Common myeloid progenitor, CD34-positive (primary cell): ENCODE measurements at places on chromosomes 11 and 22.

- peak; percentile 70 for DNase-seq
Measured at GRCh38 chr11:73143126-73143838, 1.2 kb upstream of the FCHSD2 start.

DNA sequence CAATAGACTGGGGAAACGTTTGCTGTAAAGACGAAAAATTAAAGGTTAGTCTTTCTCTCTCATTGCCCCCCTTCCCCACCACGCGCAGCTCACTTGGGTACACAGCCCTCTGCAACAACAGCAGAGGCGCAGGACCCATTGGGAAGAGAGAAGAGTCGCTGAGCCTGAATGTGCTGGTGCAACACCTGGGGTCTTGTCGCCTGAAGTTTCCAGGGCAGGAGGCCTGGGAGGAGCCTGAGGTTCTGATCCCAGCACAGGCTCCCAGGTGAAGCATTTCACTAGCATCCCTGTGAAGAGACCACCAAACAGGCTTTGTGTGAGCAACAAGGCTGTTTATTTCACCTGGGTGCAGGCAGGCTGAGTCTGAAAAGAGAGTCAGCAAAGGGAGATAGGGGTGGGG is 116.2 kb upstream of the NTM start:
- no peak for DNase-seq

GRCh38 chr11:13487661-13488030 is 8.2 kb downstream of the PTH start:
- DNase-seq: peak; percentile 3

GRCh38 chr11:86999859-87000753 is 37.6 kb upstream of the TMEM135 start:
- no peak for DNase-seq

DNA sequence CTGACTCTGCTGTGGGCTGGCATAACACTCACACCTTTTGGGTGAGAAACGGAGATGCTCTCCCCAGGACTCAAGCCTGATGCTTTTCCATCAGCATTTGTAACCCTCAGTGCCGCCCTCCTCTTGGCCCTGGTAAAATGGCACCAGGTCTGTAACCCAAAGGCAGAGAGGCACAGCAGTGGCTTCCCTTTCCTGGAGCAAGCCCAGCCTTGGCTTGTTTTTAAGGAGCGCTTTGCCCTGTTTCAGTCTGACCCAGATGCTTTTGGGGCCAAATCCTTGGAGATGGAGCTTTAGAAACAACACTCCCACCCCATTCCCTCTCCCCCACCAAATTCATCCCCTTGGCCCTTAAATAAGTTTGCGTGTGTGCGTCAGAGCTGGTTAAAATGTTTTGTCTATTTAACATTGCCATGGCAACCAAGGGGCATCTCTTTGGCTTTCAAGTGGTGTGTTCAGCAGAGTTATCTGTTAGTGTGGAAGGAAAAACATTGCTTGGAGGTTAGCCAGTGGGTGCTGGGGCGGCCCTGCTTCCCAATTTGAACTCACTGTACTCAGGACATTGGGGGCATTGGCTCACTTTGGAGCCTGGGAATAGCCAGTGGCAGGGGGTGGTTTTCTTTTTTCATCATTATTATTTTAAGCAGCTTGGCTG is 134.1 kb downstream of the NAV2 start:
- no peak for DNase-seq

DNA sequence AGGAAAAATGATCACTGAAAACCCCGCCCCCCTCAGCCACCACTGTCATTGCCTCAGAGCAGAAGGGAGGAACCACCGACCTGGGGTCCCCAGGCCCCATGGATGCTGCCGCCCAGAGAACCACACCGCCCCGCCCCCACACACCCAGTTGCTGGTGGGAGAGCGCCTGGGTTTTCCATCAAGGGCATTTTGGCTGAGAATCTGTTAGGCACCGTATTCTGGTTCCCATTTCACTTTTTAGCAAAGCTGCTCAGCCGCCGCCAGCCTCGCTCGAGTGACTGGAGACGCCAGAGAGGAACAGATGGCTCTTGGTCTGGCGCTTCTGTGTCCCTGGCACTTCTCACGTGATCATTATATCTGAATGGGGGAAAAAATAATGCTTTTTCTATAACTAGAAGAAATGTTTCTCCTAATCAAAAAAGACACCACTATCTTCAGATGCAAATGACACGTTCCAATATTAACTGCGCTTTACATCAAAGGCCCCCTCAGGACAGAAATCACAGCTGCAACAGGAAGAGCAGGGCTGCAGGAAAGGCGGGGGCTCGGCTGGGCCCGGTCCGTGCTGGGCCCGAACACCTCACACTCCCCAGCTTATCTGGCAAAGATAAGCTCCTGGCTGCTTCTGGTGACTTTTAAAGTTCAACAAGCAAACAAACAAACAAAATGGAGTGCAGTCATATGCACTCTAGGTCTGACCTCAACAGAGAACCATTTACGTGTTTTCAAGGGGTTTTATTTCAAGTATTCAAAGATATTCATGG is 149.8 kb downstream of the MPPED1 start:
- DNase-seq: no peak

- DNase-seq: no peak
Measured at GRCh38 chr11:27150098-27150497, 109.5 kb downstream of the BBOX1 start.
